ENCODE measurements at places on chromosomes 11 and 22. TPM values are rescaled to one million over a fixed set of nuclear protein-coding genes. Genes with fewer than 3 reads are reported as not detected.

GAB4 gene
- total RNA-seq: not detected

GRIK4 gene
- total RNA-seq: 0.29 TPM

BARX2 gene
- total RNA-seq: not detected

CLCF1 gene
- 5.2 TPM for total RNA-seq

MRGPRX4 gene
- not detected for total RNA-seq

OR52E2 gene
- not detected for total RNA-seq

TRPM5 gene
- total RNA-seq: not detected

DEFB131B gene
- not detected for total RNA-seq

EIF4ENIF1 gene
- 12.6 TPM for total RNA-seq

SLC22A25 gene
- not detected for total RNA-seq

UPK3A gene
- not detected for total RNA-seq

DYNC2H1 gene
- total RNA-seq: 31.4 TPM
